ENCODE measurements at places on chromosomes 6 and 20.

DNA sequence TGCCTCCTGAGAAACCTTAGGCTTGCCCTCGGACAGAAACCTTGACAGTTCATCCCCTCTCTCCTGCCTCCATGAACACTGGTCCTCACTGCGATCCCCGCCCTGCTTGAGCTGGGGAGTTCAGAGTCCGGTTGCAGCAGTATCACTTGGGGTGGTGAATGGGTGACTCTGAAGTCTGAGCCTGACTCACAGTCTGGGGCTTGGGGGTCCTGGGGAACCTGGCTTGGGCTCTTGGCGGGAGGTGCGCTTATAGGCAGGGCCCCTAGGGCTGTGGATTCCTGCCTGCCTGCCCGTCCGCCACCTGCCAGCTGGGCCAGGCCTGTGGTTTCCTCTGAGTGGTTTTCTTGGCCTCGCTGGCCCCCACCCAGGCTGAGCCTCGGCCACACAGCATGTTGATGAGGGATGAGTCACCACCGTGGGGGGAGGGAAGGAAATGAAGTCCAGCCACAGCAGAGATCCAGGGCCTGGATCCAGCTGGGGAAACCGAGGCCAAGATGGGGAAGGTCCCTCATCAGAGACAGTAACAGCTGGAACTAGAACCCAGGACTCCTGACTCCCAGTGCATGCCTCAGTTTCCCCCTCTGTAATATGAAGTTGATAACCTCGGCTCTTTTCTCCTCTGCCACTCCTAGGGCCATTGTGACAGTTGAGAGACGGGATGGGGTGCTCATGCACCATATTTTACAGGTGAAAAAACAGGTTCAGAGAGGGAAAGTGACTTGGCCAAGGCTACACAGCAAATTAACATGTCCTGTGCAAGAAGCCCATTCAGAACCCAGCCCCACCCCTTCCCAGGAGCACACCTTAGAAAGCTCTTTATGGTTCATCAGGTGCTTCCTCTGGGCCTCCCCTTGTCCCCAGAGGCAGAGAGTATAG is 9.2 kb downstream of the FOXS1 start:
- no peak for DNase-seq

GRCh38 chr6:66533921-66534404 is 826.9 kb upstream of the EYS start:
- no peak for DNase-seq

GRCh38 chr20:53425941-53426340 is 167.7 kb downstream of the ZNF217 start:
- no peak for DNase-seq

DNA sequence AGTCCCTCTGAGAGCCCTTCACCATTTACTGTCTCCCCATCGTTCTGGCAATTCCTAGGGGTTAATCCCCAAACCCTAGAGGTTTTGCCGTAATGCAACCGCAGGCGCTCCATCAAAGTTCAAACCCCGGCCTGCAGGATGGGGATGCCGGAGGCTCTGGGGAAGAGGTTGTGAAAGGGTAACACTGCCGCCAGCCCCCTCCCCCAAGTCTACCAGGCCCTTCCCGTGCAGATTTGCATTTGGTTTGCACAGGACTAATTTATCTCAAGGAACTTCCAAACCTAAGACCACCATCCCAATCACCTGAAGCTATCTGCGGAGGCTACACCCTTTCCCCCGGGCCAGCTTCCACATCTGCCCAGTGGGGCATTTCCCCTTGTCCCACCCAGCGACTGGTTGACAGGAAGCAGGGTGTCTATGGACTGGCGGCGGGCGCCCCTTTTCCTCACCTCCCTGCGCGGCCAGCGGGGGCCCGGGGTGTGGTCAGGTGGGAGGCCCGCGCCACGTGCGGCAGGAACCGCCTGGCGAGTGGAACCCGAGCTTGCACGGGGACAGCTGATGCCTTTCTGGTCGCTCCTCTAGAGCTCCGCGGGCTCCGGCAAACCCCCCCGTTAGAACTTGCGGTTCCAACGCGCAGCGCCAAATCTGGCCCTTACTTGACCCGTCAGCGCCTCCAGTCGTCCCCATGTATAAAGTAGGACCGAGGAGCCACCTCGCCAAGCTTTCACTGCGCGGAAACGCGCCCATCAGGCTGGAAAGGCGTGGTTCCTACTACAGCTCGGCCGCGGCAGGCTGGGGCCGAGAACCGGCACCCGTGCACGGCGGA is 9.4 kb upstream of the SLC4A11 start:
- no peak for DNase-seq

- no peak for DNase-seq
Observed at GRCh38 chr20:59063358-59064213, 21.0 kb upstream of the PRELID3B start.

DNA sequence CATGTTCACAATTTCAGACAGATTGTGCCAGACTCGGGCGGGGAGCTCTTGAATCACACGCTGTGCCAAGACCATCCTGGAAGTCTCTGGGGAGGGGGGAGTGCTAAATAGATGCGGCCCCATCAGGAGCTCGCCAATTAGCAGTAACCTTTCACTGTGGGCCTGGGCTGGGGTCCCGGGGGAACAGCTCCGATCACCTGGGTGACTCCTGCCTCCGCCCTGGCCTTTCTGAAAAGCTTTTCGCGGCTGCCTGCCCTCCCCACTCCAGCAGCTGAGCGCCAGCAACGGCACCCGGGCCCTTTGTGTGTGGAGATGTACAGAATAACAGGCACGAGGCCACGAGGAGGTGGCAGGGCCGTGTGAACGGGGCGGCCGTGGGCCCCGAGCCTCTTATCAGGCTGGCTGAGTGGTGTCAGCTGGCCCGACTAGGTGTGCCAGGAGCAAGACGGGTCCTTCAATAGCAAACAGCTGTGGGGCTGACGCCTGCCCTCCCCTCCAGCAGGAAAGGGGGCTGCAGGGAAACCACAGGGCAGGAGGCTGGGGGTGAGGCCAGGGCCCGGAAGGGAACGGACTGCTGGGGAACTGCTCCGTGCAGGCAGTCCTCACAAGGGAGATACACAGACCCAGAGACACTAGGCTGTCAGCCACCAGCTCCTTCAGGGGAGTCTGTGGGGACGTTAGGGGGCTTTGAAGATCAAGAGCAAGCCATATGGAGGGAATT is 56.8 kb downstream of the NOL4L start:
- DNase-seq: peak; percentile 91

DNA sequence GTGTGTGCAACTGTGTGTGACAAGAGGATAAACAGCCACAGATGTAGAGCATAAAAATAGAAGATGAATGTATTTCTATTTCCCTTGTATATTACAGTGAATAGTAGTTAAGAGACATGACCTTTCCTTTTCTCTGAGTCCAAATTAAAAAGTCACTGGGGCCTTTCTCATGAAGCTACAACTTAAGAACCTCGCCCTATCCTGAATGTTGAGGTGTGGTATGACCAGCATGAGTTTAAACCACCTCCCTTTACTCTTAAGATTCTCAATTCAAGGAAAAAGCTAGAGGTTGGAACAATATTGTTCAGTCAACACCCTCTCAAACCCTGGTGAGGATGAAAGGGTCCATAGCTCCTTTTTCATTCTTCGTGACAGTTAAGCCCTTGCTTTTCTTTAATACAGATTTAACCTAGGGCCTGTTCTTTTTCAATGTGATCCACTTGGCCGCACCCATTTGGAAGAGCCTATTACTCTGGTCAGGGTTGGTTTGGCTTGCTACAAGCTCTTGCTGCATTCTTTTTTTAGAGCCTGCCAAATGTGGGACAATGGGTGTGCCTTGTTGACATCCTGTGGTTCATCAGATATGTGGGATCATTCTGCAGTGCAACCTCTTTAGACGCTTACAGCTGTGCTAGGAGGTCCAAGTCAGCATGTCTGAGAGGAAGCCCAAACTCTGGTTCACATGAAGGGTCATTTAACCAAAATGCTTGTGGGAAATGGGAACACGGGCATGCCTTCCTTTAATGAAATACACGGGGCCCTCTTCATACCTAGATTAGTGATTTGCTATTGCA is 290.0 kb downstream of the HAO1 start:
- DNase-seq: no peak

DNA sequence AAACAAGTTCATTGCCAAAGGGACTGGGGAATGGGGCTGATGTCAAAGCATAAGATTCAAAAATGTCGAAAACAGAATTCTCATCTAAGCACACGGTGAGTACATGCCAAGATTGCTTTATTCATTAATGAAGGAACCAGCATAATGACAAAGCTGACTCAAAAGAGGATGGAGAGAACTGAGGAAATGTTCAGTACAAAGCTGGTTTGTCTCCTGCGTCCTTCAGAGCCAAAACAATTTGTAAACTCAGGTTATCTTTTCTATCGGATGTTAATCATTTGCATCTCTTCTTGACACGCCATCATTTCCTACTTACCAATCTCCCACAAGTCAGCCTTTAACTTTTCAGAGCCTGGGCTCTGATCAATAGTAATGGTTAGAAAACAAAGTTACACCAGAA is 195.6 kb upstream of the PMEPA1 start:
- DNase-seq: no peak

- DNase-seq: no peak
Observed at GRCh38 chr6:134983823-134984222, 33.9 kb upstream of the ALDH8A1 start.

- DNase-seq: no peak
Observed at GRCh38 chr6:13159300-13159699, 169.0 kb downstream of the TBC1D7 start.

DNA sequence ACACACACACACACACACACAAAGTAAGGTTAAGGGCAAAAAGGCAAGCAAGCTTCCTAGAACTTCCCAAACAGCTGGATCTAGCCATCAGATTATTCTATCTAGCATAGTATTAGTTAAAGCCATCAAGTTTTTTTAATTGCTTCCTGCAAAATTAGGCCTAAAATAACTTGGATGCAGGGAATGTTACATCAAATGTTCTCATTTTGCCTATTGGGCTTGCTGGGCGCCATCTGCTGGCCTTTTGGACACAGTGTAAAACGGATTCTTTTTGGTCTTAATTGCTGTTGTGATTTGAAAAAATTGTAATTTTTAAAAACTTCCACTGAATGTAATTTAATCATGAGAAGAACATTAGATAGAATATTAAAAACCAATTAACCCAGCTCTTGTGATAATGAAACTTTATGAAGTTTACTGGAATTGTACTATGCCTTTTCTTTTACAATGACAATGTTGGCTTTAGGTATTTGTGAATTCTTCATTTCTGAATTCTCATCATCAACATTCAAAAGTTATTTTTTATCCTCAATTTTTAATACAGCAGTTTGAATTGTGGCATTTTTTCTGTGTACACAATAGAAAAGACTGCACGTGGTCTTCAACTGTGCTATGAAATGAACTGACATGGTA is 6.8 kb downstream of the MKKS start:
- DNase-seq: peak; percentile 50

GRCh38 chr6:66568271-66568670 is 861.2 kb upstream of the EYS start:
- no peak for DNase-seq

- no peak for DNase-seq
Observed at GRCh38 chr20:13278812-13279570, 57.9 kb downstream of the ISM1 start.

- no peak for DNase-seq
Observed at GRCh38 chr6:39426073-39426456, 103.6 kb upstream of the KCNK16 start.

GRCh38 chr6:24460966-24461365 is 28.4 kb downstream of the GPLD1 start:
- no peak for DNase-seq

DNA sequence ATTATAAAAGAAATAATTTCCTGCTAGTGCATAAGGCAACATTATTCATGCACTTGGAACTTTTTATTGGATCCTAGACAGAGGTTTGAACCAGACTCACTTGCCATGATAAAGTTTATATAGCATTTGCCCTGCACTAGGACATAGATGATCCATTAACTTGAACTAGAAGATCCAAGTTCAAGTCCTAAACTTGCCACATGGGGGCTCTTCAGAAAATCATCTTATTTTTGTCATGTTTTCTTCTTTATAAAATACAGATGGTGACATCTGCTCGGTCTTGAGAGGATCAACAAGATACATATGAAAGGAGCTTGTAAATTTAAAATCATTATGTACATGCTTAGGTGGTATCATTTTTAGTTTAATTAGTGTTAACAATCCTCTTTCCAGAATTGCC is 94.5 kb downstream of the SIM1 start:
- no peak for DNase-seq

GRCh38 chr20:53872561-53873229 is 197.7 kb downstream of the BCAS1 start:
- no peak for DNase-seq

DNA sequence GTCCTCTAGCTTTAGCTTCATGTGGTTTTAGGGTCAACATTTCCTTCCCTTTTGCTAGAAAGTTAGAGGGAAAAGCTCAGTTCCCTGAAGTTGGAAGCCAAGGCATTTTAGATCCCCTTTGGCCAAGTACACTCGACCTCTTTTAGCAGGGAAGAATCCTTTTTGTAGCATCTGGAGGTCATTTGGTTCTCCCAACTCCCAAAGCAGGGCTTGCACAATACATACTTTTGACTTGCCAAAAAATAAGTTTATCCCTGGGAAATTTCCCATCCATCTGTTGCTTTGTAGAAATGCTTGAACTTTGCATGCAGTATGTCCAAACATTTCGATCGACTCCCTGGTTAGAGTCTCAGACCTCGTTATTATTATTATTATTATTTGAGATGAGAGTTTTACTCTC is 4.6 kb upstream of the EDEM2 start:
- DNase-seq: no peak

GRCh38 chr20:34654207-34654744 is 22.6 kb downstream of the PIGU start:
- no peak for DNase-seq

DNA sequence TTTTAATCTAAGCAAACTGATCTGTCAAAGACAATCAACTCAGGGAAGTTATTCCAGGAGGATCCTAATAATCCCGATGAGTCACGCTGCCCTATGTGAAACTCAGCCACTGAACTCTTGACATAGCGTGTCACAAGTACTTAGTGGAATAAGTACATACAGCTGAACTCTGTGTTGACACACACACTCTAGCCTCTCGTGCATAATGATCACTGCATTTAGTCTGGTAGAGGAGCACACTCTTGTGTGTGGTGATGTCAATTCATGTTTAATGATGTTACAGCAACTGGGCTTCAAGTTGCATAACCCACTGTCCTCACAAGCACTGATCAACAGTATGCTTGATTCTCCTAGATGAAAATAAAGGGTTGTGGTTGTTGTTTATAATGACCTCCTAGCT is 148.3 kb downstream of the HACE1 start:
- no peak for DNase-seq

DNA sequence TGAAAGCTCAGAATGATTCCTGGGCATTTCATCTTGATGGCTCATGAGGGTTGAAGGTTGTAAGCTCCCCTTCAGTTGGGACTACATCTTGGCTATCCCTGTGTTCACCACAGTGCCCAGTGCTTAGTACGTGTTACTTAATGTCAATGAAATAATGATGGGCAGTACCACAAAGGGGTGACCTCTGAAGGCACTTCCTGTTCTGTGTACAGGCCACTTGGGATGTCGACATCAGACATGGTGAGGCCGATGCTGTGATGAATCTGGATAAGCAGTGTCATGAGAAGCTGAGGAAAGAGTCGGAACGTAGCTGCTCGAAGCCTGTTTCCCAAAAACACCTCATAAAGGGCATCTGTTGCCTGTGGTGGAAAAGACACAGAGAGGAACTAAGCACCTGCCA is 27.6 kb upstream of the RBL1 start:
- no peak for DNase-seq

- no peak for DNase-seq
Observed at GRCh38 chr6:29720863-29721262, 2.4 kb upstream of the HLA-F start.

Data from NCI-H1105 (cell line).